AML-193 (cell line): ENCODE measurements at places on chromosomes 6 and 20.

DNA sequence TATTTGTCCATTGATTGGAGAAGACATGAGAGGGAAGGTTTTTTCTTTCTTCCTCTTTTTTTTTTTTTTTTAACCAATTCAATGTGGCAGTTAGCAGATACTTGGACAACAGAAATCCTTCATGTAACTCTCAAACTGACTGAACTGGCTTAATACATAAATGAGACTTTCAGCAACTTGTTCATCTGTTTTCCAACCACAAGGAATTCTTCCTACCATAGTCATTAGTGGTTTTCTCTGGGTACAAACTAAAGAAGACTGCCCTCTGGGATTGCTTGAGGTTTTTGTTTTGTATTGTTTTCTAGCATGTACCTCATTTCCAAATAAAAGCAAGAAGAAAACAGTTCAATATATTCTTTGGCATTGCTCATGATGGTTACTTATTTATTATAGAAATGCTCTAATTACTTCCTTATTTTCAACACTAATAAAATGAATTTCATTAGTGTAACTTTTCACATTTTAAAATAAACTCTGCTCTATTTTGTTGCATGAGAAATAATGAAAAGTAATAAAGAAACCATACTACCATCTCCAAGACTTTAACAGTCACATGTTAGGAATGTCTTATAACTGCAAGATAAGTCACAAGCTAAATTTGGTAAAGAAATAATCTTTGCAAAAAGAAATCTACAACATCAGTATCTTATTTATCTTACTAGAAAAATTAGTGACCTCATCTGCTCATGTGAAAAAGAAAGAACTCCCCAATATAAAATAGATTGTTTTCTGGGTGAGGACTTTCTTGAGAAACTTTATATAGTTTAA, 52.0 kb downstream of the ME1 start:
- no peak for DNase-seq

DNA sequence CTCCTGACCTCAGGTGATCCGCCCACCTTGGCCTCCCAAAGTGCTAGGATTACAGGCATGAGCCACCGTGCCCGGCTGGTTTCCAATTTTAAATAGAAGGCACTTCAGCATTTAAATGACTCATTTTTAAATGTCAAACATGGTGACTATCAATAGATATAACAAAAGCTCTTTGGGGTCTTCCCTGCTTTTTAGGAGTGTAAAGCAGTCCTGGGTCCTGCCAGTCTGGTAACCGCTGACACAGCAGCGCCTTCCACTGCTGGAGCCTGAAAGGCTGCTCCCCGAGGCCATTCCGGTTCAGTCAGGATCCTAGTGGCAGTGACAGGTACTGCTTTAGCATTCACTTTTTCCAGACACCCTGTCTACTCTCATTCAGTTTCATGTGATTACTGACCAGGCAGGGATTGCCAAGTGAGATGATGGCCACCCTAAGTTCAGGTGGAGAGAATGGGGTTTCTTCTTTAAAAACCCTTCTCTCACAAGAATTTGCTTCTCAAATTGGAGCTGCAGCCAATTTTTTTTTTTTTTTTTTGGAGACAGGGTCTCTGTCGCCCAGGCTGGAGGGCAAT, 5.1 kb downstream of the DIDO1 start:
- DNase-seq = peak; percentile 27

- peak; percentile 36 for DNase-seq
Measured at GRCh38 chr6:108544606-108545005, 16.1 kb upstream of the FOXO3 start.

- no peak for DNase-seq
Measured at GRCh38 chr20:1656844-1657243, 735 bp downstream of the SIRPG start.

GRCh38 chr6:112300896-112301295, 46.2 kb upstream of the RFPL4B start:
- DNase-seq = no peak
